GM12878 (cell line): ENCODE measurements at places on chromosomes 11 and 22.

DNA sequence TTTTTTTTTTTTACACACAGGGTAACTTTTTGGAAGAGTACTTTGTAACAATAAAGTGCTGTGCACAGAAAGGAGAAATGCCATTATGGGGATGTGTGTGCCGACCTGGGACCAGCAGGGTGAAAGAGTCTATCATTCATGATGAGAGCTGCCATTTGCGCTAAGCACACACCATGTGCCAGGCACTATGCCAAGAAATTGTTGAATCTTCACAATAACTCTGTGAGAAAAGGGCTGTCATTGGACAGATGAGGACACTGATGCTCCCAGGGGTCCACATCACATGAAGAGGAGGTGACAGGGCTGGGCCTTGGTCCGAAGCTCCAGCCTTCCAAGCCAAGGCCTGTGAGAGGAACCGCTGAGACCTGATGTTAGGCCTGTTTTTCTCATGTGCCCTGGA, 5.6 kb downstream of the DUSP18 start:
- no peak overlapping the region for H3K27ac ChIP-seq
- no peaks in the 10 kb centered on the region for H3K27me3 ChIP-seq
- peaks cover 5% of the 10 kb centered on the region; the same call in 1 of the 2 replicates for H3K36me3 ChIP-seq
- no peak overlapping the region for H3K4me3 ChIP-seq

DNA sequence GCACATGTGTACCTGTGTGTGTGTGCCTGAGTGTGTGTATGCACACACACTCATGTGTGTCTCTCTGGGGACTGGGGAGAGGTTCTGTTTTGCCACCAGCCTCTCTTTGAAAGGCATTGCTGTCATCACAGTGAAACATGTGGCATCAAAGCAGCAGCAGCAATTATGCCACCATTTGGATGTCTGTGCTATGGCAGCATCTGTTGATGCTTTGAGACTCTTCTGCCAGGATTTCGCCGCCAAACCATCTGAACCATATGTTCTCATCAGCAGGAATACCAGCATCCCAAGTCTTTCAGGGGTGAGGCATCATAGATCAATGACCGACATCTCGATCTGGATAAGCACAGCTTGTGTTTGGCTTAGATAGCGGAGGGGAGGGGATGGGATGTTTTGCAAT, 168.6 kb downstream of the FAT3 start:
- no peaks in the 10 kb centered on the region for H3K4me1 ChIP-seq
- H3K36me3 ChIP-seq = no peaks in the 10 kb centered on the region
- DNase-seq = no peak
- peaks cover 2% of the 10 kb centered on the region; the same call in 1 of the 2 replicates for H3K27me3 ChIP-seq
- no peak overlapping the region for H3K4me3 ChIP-seq

GRCh38 chr11:69508974-69509373, 27.5 kb downstream of the LINC01488 start:
- H3K27ac ChIP-seq = no peak overlapping the region
- no peaks in the 10 kb centered on the region for H3K4me1 ChIP-seq
- no peaks in the 10 kb centered on the region for H3K27me3 ChIP-seq
- no peak for DNase-seq
- H3K4me3 ChIP-seq = no peak overlapping the region

DNA sequence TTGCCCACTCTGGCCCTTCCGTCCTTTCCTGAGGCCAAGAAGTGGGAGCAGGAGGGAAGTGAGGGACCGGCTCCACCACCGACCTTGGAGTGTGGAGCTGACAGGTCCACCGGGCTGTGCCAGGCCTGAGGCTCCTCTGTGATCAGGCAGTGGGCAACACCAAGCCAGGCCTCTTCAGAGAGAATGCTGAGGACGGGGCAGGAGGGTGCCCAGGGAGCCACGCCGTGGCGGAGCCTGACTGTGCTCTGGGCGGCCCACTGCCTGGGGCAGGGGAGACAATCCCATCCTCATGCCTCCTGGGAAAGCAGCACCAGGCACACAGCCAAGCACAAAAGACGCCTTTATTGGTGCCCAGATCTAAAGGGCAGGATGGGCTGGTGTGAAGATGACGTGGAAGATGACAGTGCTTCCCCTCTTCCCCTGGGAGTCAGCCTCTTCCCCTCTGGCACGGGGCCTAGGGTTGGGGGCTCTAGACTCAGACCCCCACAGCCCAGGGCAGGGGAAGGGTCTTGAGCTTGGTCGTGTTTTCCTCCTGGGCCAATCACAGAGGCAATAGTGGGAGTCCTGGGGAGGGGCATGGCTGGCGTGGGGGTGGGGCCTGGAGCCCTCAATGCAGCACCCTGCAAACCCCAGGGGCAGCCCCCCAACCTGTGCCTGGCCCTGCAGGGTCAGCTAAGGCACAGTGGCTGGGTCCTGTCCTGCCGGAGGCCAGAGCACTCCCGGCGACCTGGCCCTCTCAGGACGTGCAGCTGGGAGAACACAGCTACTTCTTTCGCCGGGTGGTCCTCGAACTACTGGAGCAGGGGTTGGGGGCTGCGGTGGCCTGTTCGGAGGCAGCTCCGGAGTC, 4.7 kb downstream of the LMF2 start:
- no peaks in the 10 kb centered on the region for H3K27me3 ChIP-seq
- no peak for DNase-seq
- H3K4me1 ChIP-seq = peaks cover 4% of the 10 kb centered on the region
- no peak overlapping the region for H3K27ac ChIP-seq
- H3K4me3 ChIP-seq = no peak overlapping the region
